Muscle of arm (tissue), 14 donors: ENCODE measurements at places on chromosomes 2 and 18. TPM values are rescaled to one million over a fixed set of nuclear protein-coding genes. Genes with fewer than 3 reads are reported as not detected.

The KLHL30 gene
- 16.7 TPM for polyA plus RNA-seq

The NXPH2 gene
- polyA plus RNA-seq: 21.4 TPM

The NEURL3 gene
- 0.37 TPM for polyA plus RNA-seq

The ARHGAP25 gene
- 3.2 TPM for polyA plus RNA-seq

DNA sequence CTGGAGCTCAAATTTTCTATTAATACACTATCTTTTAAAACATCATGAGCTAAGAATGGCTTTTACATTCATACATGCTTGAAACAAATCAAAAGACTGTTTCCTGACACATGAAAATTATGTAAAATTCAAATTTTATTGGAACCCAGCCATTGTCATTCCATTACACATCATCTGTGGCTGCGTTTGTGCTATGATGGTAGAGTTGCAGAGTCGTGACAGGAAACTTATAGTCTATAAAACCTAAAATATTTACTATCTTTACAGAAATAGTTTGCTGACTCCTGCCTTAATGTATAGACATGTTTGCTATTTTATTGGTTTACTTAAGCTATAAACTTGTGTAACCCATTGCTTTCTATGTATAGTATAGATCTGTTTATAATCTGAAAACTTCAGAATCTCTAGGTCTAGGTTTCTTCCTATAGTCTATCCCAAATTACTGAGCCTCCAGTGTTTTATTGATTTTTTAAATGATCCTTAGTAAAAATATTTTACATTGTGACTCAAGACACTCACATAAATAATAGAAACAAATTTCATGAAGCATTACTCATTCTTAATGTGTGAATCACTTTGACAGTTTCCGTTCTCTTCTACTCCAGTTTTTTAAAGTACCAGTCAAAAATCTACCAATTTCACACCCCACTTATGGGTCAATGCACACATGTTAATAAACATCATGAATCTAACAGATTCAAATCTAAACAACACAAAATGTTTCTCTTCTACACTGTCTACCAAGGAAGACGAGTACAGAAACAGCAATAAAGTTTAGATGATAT lies 26.4 kb upstream of the MRPL19 start:
- DNase-seq: no peak

DNA sequence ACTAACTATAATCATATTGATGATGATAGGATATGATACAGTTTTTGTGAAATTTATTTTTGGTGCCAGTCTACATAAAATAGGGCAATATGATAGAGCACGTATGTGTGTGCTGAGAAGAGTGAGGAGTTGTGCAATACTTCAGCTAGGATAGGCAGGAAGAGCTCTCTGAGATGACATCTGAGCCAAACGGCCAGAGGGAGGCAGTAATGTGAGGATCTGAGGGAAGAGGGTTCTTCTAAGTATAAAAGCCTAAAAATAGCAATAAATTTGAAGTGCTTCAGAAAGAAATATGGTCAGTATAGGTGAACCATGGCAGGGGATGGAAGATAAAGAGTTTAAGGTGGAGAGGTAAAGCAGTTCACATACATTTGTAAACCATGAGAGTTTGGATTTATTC lies 102.5 kb downstream of the OLA1 start:
- no peak for DNase-seq

DNA sequence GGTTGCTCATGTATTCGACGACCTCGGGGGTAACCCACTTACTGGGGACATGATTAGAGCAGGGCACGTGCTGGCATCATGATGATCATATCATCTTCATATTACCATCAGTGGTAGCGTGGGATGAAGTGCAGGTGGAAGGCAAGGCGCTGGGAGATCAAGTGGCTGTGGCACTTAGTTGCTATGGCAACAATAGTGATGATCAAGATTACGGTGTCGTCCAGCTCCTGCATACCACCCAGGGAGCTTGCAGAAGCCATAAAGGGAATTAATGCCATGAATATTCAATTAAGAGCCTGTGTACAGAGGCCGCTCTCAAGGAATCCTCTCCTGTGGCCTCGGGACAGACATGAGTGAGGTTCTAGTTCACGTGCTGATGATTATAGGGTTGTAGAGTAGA lies 237.2 kb upstream of the COPS8 start:
- no peak for DNase-seq

DNA sequence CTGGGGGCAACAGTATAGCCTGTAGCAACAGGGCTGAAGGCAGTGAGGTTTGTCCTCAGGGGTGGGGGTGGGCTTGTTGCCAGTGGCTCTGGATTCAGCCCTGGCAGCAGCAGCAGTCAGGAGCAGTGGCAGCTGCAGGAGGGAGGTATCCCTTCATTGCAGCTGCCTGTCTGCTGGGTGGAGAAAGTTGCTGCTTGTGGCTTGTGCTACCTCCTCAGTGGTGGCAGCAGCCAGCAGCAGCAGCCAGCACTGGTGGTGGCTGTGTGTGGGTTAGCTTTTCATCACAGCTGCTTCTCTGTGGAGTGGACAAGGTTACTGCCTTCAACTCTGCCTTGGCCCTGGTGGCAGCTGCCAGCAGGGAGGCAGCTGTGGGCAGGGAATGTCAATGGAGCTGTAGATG lies 94.9 kb downstream of the ARL6IP6 start:
- DNase-seq: no peak

DNA sequence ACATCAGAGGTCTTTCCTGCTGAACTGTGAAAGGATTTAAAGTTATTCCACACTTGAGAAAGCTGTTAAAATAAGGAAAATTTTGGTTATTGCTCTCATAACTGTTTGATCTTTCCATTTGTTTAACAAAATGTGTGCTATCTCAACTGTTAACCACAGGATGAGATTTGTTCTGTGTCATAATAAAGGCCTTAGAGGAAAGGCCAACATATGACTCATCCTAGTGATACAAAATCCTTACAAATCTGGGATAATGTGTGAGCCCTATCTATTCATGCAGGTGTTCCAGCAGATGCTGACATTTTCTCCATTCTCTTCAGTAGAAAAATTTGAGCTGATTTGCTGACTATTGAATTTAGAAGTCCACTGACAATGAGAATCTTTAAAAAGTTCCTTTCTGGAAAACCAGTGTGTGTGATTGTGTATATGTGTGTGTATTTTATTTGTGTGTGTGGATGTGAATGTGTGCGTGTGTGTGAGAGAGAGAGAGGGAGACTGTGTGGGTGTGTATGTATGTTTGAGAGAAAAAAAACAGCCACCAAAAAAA lies 1111.9 kb upstream of the GYPC start:
- no peak for DNase-seq

DNA sequence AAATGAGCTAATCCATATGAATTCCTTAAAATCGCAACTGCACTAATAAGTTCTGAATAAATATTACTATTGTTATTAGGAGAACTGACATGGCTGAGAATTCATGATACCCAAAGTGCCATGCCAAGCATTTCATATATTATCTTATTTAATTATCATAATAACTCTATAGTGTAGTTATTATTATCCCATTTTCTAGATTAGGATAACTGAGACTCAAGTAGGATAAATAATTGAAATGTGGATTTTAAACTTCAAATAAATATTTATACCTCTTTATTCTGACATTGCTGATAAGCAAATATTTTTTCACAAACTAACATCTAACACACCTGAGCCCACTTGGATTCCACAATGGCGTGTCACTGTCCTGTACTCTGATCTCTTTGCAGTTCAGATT lies 492.7 kb downstream of the IRS1 start:
- no peak for DNase-seq

GRCh38 chr2:53233759-53234547 lies 533.7 kb upstream of the CHAC2 start:
- no peak for DNase-seq

DNA sequence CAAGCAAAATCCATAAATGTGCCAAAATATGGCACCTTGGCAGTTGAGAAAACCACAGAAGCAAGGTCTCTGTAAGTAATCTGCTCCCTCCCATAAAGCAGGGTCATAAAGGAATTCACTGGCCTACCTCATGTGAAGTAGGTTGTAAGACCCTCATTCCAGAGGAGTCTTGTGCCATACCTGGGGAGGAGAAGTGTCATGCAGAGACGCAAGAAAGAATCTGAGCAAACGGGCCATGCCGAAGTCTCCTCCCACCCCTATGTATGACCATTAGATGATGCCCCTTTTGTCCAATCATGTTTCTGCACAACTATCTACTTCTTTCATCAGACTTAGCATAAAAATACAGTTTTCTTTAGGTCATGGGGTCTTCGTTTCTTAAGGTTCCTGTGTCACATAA lies 14.6 kb downstream of the NMUR1 start:
- DNase-seq: no peak

GRCh38 chr2:32289165-32289999 lies 11.7 kb downstream of the YIPF4 start:
- no peak for DNase-seq

DNA sequence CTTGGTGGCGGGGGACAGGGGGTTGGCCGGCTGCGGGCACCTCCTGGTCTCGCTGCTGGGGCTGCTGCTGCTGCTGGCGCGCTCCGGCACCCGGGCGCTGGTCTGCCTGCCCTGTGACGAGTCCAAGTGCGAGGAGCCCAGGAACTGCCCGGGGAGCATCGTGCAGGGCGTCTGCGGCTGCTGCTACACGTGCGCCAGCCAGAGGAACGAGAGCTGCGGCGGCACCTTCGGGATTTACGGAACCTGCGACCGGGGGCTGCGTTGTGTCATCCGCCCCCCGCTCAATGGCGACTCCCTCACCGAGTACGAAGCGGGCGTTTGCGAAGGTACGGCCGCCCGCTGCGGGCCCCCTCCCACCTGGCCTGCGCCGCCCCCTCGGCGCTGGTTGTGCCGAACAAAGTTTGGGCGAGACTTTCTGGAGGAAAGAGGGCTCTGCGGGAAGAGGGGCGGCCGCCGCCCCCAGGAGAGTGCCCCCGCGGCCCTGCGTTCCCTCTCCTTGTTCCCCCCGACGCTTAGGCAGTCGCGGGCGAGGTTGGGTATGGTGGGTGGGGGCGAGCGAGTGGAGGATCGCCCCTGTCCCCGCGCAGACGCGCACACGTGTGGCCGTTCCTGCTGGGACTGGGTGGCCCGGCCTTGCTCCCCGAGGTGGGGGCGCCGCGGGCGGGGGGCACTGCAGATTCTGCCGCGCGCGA lies 866 bp downstream of the CRIM1 start:
- DNase-seq: no peak

- no peak for DNase-seq
These were observed 49.9 kb downstream of the TMEM18 start for GRCh38 chr2:627340-627709.

DNA sequence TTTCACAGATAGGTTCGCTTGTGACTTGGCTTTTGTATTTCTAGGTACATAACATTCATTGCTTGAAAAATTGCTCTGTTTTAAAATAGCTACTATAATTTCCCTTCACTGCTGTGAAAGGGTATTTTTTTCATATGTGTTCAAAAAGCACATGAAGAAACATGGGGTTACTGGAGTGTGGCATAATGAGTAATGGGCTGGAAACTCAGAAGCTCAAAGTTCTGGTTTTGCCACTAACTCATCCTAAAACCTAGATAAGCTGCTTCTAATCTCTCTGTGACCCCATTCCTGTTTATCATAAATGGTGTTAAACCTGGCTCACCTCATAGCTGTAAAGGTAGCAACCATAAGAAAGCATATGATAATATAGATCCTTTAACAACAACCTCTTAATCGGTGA lies 319.3 kb downstream of the PTPRM start:
- no peak for DNase-seq

DNA sequence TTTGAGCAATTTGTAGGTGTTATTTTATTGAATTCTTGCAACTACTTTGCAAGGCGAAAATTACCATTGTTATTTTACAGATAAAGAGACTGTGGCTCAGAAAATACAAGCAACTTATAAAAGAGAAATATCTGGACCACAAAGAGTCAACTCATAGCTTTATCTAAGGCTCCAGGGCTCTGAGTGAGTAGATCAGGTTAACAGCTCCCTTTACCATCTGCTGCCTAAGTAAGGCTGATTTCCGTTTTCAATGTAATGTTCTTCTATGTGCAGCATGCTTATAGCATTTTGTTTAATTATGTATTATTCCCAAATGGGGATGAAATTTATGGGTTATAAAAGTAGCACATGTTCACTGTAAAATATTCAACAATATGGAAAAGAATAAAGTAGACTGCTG lies 299.1 kb upstream of the TNP1 start:
- DNase-seq: no peak

GRCh38 chr18:58714259-58714658 lies 43.0 kb downstream of the MALT1 start:
- no peak for DNase-seq

DNA sequence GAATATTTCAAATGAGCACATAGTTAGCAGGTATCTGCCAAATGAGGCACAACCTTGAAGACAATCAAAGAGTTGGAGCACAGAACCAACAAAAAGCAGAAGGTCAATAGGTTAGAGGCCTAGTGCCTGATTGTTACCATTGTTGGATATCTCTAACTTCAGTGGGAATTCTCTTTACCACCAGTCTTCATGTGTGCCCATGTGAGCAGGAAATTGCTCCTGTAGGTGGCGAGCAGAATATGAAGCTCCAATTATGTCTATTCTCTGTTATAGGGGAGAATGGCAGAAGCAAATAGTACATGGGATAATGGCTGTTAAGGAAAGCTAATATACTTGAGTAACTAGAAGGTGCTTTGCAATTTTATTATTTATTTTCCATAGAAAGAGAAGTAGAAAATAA lies 14.9 kb upstream of the ZNF385B start:
- DNase-seq: no peak

GRCh38 chr2:124959581-124959980 lies 934.5 kb downstream of the CNTNAP5 start:
- peak; percentile 4 for DNase-seq

DNA sequence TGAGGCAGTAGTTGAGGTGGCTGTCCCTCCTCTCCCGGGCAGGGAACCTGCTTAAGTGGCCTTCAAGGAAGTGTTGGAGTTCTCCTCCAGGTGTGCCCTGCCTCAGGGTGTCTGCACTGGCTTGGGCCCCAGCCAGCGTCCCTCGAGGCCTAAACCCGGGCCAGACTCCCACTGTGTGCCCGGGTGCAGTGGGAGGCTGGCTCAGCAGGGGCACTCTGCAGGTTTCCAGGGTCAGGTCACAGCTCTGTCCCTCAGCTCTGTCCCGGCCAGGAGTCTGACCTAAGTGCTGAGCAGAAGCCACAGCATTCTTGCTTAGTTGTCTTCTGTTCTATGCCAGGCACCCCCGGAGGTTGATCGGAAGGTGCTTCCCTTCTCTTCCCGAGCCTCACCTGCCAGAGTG lies 69.0 kb upstream of the OTOS start:
- no peak for DNase-seq

DNA sequence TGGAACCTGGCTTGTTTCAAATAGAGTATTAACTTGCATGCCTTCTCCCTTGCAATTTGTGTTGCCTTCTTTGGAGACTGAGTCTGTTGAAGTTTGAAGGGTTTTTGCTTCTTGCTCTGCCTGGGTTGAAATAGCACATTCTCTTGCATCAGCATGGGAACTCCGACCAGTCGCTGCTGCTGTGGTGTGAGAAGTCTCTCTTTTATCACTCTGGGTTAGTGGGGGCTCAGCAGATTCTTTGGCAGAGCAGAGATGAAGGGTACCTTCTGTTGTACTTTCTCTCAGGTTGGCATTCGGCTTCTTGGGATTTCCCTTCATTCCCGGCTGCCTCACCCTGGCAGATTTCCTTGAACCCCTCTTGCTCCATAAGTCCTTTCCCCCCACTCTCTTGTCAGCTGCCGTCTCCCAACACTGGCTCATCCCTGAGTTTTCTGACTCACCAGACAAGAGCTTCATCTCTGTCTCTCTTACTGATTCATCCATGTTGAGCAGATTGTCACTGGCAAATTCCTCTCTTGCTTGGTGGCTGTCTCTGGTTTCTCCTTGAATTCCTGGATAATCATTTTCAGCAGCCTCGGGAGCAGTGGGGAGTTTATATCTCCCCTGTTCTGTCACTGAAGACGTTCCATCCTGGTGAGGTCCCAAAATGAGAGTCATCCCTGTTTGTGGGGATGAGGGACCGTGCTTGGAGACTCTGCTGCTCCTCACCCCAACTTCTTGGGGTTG lies 49.9 kb downstream of the ALPK2 start:
- no peak for DNase-seq

GRCh38 chr2:218822622-218823021 lies 9.0 kb downstream of the PRKAG3 start:
- no peak for DNase-seq
